ENCODE measurements at places on chromosomes 7 and 10.

DNA sequence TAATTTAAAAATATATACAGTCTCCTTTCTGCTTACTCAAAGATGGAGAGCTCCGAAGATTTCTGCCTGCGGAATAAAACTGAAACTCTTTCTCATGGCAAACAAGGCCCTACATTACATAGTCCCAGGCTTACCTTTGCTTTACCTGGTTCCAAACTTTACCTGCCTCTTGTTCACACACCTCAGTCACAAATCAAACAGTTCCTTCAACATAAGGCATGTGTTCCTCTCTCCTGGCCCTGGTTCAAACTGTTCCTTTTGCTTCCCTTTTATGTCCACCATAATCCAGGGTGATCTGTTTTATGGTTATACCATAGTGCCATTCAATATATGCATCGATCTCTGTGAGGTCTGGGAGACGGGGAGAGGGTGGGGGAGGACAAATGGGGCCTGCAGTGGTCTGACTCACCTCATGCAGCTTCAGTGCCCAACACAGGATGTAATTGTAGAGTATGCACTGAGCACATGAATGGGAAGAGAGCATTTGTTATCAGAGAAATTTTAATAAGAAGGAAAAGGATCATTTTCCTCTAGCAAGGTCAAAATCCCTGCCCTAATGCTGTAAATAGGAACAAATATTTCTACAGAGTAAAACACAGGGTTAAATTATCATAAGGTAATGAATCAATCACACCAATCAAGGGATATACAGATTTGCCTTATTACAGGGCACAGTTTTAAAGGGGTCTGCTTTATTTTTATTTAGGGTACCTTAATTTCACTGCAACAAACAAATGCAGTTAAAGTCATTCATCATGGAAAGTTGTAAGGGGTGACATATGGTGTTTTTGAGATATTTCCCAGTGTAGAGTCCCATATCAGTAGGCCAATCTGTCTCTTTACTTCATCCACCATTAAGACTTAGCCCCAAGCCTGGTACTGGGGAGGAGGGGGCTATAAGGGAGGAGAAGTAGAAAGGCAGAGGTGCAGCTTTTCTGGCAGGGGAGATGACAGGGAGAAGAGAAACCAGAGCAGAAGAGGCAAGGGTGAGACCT is 88.8 kb upstream of the PDE1C start:
- peak; percentile 54 for DNase-seq

DNA sequence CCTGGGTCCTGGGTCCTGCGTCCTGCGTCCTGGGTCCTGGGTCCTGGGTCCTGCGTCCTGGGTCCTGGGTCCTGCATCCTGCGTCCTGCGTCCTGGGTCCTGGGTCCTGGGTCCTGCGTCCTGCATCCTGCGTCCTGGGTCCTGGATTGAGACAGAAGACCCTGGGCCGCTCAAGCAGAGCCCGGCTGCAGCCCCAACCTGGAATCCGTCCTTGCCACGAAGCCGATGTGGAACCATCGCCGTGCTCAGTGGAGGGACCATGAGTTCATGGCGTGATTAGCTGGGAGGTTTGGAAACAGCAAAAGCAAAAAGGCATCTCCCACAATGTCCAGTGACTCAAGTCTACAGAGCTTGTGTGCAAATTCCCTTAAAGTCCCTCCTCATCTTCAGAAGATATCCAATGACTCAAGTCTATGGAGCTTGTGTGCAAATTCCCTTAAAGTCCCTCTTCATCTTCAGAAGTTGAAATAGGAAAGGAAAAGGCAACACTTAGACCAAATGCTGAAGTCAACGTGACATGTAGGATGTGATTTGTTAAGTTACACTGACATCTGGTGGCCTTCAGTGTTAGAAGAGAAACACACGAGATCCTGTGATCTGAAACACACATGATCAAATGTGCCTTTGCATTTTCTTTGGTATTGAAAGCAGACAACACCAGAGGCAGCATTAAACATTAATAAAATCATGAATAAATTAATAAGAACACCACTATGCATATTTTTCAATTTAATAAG is 179.9 kb downstream of the PTPRN2 start:
- DNase-seq, result peak; percentile 55

- no peak for DNase-seq
Measured at GRCh38 chr10:128306535-128306934, 180.3 kb upstream of the MKI67 start.

GRCh38 chr10:16274911-16275310 is 161.9 kb upstream of the PTER start:
- DNase-seq, result no peak

- no peak for DNase-seq
Measured at GRCh38 chr7:102892631-102893278, 20.0 kb upstream of the LRRC17 start.

- no peak for DNase-seq
Measured at GRCh38 chr7:135802697-135803096, 54.1 kb upstream of the FAM180A start.

DNA sequence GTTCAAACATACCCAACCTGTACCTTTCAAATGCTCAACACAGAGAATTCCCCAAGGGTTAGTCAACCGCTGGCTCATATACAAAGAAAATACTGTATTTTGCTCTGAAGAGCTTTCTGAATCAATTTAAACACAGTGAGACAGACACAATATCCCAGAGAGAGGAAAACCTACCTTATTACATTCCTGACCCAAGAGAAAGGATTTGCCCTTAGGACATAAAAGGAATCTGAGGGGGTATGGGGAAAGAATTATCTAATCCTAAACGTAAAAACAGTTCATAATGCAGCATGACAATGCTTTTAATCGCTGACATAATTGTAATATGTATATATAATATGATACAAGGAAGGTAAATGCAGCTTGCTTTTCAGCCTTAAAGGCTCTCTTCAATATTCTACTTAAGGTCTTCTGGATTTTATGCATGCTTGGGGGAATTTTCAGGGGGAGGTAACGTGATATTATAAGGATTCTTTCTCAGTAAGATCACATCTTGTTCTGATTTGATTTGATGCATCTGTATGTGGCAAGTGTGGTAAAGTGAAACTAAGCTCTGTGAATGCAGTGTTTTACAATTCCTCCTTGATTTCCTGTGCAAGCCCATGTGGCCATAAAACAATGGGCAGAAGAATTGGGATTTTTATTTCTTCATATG is 240.5 kb downstream of the GLI3 start:
- peak; percentile 71 for DNase-seq

- DNase-seq, result no peak
Measured at GRCh38 chr7:40859965-40860543, 725.2 kb downstream of the SUGCT start.

GRCh38 chr10:127907411-127908105 is 655 bp downstream of the PTPRE start:
- DNase-seq, result no peak

Data from fibroblast of skin of back (primary cell).